ENCODE measurements at places on chromosomes 1 and 21.

DNA sequence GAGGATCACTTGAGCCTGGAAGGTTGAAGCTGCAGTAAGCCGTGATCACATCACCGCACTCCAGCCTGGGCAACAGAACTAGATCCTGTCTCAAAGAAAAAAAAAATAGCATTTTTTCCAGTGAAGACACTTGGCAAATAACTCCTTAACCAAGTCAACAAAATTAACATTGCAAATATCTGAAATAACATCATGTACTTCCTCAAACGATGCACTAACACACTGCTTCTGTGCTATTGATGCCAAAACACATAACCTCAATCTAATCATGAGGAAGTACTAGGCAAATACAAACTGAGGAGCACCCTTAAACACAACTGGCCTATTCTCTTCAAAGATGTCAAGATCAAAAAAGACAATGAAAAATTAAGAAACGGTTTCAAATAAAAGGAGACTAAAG lies 32.3 kb downstream of the PABPC4 start:
- no peak for ATAC-seq

- ATAC-seq: no peak
Observed at GRCh38 chr21:14405962-14406361, 23.0 kb upstream of the HSPA13 start.

GRCh38 chr1:16326833-16327404 lies 25.4 kb downstream of the FBXO42 start:
- no peak for ATAC-seq

GRCh38 chr21:25806060-25806459 lies 71.3 kb downstream of the GABPA start:
- no peak for ATAC-seq

DNA sequence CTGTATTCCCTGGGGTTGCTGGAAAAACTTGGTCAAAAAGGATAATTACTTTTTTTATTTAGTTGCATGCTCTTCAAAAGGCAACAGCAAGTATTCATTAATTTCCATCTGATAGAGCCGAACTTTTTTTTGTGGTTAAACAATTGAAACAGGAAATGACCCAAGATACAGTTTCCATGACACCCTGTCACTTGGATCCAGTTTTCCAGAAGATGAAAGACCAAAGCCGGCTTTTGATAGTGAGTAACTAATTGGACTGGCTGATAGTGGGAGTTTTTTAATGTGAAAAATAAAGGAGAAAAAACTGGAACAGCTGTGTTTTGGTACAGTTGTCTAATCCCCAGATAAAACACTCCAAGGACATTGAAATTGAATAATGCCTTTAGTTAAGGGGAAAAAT lies 33.0 kb downstream of the CACHD1 start:
- ATAC-seq: no peak

- ATAC-seq: no peak
Observed at GRCh38 chr1:89780721-89781120, 40.1 kb upstream of the LRRC8D start.

DNA sequence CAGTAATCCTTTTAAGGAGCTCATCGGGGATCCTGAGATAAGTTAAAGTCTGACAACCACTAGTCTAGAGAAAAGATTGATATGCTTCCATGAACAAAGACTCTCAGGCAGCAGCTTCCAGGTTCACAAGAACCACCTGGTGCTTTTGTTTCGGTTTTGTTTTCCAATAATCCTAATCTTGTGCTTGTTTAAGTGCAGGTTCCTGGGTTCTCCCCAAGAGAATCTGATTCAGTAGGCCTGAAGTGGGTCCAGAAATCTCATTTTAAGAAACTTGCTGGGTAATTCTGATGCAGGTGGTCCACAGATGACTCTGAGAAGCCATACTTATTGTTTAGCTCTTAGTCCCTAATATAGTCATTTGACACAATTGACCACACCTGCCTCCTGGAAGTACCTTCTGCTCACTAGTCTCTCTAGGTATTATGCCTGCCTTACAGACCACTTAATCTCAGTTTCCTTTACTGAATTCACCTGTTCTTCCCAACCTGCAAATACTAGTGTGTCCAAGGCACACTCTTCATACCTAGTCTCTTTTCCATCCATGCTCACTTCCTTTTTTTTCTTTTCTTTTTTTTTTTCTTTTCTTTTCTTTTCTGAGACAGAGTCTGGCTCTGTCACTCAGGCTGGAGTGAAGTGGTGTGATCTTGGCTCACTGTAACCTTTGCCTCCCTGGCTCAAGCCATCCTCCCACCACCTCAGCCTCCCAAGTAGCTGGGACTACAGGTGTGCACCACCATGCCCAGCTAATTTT lies 20.5 kb upstream of the FRRS1 start:
- peak; percentile 70 for ATAC-seq

Data from stimulated activated memory B cell treated with anti-CD40 and anti-IgM and Interleukin-4, amounts not matched to agents 10 μg/mL and 1 μg/mL and 100 μg/mL, for 72 hours (primary cell).